Ecto neural progenitor cell (in vitro differentiated cells): ENCODE measurements at places on chromosomes 5 and 9.

GRCh38 chr5:59328709-59329296 lies 564.7 kb downstream of the PDE4D start:
- no peak for DNase-seq

- DNase-seq = peak; percentile 53
Observed at GRCh38 chr9:27489087-27489876, 34.8 kb upstream of the IFNK start.

DNA sequence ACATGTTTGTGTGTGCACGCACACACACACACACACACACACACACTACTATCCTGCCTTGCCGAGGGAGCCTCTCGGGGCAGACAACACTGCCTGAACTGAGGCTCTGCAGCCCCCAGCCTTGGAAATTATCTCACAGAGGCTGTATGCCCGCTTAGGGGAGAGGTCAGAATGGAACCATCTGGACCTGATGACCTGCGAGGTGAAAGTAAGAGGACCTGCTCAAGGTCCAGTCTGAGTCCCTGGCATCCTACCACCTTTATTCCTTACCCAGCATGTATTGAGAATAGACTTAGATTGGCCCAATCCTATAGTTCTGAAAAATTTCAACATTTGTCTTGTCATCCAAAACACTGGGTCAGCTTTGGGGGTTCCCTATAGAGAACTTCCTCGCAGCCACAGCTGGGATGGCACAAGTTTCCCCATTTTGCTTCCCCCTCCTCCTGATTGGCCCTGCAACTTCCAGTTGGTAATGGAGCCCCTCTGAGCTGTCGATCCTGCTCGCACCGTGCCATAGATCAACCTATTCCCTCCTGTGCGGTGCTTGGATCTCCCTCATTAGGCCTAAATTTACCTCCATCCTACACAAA lies 10.2 kb downstream of the MVB12B start:
- peak; percentile 32 for DNase-seq

DNA sequence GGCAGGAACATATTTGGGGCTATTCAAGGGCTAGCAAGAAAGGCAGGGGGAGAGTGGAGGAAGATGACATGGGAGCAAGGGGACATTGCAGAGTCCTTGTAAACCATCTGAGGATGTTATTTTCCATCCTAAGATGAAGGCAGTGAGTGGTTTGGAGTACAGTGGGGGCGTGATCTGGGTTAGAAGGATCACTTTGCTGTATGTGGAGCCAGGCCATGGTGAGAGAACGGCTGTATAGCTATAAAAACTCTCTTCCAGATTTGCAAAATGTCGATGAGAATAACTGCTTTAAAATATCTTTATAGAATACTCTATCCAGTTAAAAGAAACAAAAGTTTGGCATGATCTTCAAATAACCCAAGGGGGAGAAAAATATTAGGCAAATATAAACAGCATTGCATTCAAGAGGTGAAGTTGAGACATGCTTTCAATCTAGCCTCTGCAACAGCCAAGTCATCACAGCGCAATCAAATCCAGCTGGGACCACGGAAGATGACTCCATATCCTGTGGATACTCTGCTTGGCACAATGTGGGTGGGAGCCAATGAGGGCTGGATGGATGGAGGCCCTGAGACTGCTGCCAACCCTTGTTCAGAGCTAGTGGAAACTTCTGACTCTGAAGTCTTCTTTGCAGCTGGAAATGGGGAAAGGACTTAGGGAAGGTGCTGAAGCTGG lies 111.5 kb upstream of the BASP1 start:
- no peak for DNase-seq

- no peak for DNase-seq
Observed at GRCh38 chr5:150419630-150420270, 7.0 kb upstream of the CD74 start.

- no peak for DNase-seq
Observed at GRCh38 chr5:64814073-64814472, 45.3 kb downstream of the CWC27 start.

- no peak for DNase-seq
Observed at GRCh38 chr5:143752165-143752850, 59.7 kb upstream of the HMHB1 start.

GRCh38 chr5:148933903-148934432 lies 107.6 kb downstream of the ADRB2 start:
- DNase-seq = no peak

GRCh38 chr5:177269232-177269895 lies 34.2 kb downstream of the RAB24 start:
- DNase-seq = no peak

DNA sequence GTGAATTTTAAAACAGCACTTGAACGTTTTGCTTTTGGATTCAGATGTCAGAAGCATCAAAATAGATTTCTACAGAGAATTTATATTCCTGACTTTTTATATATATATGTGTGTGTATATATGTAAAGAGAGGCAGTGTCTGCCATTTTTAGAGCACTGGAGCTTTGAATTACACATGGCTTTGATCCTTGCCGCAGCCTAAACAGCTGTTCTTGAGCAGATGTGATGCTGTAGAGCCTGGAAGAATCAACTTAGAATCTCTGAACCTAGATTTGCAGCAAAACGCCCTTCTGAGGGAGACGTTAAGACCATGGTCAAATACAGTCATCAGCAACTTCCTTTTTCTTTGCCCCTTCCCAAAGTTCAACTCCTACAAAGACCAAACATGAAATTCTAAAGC lies 21.7 kb upstream of the C5orf47 start:
- no peak for DNase-seq
